ENCODE measurements at places on chromosomes 3 and 15.

- no peak for DNase-seq
These were observed 10.0 kb downstream of the LSG1 start for GRCh38 chr3:194661946-194662345.

DNA sequence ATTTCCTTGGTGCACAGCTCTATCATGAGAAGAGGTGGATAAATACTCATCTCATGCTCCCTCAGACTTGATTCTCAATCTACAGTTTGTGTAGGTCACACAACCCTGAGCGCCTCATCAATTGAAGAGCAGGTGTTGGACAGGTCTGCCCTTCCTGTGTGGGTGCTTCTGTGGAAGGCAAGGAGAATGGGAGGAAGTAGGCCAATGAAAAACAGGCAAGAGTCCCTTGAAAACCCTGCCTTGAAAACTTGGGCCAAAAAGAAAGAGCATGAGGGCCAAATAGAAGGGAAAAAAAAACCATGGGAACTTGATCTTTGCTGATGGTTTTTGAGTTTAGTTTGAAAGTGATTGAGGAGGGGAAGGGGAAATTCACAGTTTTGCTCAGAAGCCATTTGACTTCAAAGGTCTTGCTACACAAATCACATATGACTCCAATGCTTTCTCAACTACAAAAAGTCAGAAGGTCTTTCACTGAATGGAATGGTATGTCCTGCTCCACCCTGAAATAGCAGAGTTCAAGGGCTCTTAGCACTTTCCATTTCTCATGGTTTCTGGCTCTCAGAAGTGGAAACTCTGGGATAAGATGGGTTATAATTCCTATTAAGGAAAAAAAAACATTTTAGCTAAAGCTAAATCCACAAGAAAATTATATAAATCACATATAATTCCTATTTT lies 37.2 kb upstream of the TM4SF1 start:
- no peak for DNase-seq

DNA sequence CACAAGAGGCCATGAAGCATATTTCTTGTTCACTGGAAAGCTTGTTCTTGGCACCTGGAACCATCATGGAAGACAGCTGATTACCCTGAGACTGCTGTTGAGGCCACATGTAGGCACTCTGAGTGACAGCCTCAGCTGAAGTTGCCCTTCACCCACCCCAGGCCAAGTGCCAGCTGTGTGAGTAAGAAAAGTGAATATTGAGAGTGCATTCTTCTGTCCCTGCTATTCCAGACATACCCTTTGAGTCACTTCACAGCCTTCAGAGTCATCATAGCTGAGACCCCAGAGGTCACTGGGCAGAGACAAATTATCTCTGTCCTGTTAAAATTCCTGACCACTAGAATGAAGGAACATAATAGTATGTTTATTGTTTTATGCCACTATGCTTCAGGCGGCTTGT lies 79.6 kb downstream of the NFKBIZ start:
- DNase-seq = peak; percentile 88

- DNase-seq = no peak
These were observed 116.6 kb downstream of the DNAJB8 start for GRCh38 chr3:128349963-128350599.

Measured in RPMI7951 (cell line).